ENCODE measurements at places on chromosomes 4 and X.

DNA sequence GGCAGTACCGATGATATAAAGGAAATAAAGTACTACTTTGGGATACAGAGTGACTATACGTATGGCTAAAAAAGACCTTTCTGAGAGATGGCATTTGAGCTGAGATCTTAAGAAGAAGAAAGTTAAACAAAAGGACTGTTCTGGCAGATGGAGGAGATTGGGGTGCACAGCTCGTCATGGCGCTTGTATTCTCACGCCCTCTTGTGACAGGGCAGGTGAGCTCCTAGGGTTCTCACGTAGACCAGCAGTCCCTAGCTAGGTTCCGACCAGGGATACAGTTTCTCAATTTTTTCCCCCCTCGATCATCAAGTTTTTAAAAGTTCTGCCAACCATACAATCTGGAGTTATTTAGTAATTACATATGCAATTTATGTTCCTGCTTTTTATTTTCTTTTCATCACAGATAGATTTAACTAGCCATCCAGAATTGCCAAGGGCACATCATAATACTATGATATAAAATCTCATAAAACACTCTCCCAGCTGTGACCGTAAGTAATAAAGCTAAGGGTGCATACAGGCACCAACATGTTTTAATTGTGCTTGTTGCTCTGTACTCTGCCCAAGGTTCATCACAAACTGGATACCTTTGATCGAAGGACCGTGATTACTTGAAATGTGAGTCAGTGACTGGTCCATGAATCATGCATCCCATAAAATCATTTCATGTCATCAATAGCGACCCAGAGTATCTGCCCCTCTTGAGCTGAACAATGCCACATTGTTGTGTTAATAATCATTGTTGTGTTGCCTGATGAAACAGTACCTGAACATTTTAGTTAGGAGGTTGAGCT, 69.4 kb upstream of the ZNF518B start:
- DNase-seq = no peak

GRCh38 chr4:64756016-64756415, 346.8 kb upstream of the TECRL start:
- DNase-seq = no peak

- DNase-seq = no peak
Measured at GRCh38 chrX:153405426-153405825, 4.3 kb upstream of the PNMA6E start.

DNA sequence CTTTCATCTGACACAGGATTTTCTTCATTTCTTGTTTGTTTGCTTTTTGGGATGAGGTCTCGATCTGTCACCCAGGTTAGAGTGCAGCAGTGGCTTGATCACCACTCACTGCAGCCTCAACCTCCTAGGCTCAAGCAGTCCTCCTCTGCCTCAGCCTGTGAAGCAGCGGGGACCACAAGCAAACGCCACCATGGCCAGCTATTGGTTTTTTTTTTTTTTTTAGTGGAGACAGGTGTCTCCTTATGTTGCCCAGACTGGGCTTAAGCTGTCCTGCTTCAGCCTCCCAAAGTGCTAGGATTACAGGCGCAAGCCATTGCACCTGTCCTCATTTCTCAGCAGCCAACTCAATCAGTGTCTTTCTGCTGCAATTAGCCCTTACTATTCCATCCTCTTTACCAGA, 10.3 kb downstream of the SPRY1 start:
- DNase-seq = no peak

DNA sequence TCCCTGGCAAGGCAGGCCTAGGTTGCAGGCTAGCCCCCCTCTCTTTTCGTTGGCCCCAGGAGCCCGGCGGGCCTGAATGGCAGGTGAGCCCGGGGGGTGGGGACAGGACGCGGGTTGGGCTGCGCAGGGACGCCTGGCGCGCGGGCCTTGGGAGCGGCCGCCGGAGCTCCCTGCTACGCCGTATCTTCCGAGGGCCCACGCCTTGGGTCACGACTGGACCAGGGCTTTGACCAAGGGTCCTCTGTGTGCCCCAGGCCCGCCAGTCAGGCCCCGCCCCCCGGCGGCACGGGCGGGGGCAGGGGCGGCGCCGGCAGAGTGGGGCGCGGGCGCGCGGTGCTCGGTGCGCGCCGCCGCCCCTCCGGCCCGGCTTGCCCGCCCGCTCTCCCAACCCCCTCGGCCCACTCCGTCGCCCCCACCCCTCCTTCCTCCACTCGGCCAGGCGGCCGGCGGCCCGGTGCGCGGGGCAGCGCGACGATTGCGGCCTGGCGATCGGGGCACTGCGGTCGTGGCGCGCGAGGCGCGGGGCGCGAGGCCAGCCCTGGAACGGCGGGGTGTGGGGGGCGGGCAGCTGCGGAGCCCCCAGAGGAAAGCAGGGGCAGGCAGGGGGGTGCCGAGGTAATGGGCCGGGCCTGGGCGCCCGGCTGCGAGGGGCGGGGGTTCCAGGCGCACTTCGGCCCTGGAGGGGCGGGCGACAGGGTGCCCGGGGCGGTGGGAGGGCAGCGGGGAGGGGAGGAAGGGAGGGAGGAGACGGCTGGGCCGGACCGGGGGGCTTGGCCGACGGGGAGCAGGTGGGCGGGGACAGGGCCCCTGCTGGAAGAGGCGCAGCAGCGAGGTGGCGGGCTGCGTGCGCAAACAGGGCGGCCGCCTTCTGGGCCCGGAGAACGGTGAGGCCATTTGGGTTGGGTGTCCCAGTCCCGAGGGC, at the start of gene PRRG3:
PRRG3 (plus strand) TSS at position 798 of the 922 bp plus-strand sequence. CDS start 3,357 bp downstream, outside the sequence.
- no peak for DNase-seq

GRCh38 chrX:50813843-50814661, at the start of gene SHROOM4:
SHROOM4 (minus strand) TSS chrX:50814194; CDS start chrX:50814018, 176 bp downstream.
- DNase-seq = no peak

GRCh38 chr4:15656038-15656470, 897 bp upstream of the FBXL5 start:
- DNase-seq = no peak

DNA sequence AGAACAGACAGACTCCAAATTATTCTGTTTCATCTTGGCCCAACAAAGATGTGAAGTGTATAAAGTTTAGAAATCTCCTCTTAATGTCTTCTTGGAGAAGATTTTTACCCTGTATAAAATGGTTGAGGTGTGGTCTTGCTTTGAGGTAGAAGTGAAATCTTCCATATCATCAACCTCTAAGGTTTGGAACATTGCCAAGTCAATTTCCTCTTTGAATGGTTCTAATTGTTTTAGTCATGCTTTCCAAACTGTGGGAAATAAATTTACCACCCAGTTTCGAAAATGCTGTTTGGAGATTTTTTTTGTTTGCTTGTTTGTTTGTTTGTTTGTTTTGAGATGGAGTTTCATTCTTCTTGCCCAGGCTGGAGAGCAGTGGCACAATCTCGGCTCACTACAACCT, 174.1 kb upstream of the ADAMTS3 start:
- peak; percentile 52 for DNase-seq
